Stimulated activated naive B cell treated with anti-CD40 and anti-IgM and Interleukin-4, amounts not matched to agents 10 μg/mL and 1 μg/mL and 100 μg/mL, for 72 hours (primary cell): ENCODE measurements at places on chromosomes 3 and 15.
A peak's percentile ranks its signal among the peaks of the same experiment; 100 is the strongest.

GRCh38 chr3:8775181-8775580 lies 5.8 kb upstream of the OXTR start:
- no peak for DNase-seq

- DNase-seq = peak; percentile 28
Observed at GRCh38 chr15:59313641-59314332, 58.9 kb downstream of the MYO1E start.

DNA sequence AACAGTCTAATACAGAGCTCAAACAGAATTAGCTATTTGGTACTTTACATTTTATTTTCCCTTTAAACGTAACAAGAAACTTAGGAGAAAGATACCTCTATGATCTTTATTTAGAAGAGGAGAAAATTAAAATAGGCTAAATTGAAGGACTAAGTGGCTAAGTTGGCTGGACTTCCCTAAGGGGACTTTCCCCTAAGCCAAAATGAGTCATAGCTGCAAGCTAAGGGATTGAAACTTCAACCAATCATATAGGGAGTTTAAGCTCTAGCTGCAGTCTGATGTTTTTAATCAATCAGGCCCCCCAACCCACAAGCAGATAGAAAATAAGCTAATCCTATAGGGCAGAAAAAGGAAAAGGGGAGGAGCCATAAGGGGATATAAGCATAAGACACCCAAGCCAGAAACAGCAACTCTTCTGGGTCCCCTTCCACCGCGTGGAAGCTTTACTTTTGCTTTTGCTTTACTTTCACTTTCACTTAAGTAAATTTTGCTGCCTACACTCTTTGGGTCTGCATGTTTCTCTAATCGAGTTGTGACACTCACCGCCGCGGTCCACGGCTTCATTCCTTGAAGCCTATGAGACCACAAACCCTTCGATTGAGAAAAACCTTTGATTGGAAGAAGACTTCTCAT lies 1108.5 kb upstream of the EPHA6 start:
- peak; percentile 0 for DNase-seq

DNA sequence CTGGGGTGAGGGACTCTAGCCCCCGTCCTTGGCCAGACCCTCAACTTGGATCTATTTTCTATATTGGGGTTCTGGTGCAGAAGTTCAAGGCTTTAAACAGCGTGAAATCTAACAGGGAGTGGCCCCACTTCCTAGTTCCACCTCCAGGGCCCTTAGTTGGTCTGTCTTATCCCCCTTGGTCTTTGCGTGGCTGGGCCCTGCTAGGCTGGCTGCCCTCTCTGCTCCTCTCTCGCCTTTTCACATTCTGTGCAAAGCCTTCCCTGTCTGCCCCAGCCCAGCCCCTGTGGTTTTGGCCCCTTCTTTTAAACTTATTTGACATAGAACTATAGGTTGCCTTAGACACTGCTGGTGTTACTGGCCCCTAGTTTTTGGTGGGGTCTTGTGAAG lies 5.6 kb downstream of the PPCDC start:
- DNase-seq = no peak

GRCh38 chr3:111173906-111174305 lies 102.3 kb downstream of the NECTIN3 start:
- no peak for DNase-seq

DNA sequence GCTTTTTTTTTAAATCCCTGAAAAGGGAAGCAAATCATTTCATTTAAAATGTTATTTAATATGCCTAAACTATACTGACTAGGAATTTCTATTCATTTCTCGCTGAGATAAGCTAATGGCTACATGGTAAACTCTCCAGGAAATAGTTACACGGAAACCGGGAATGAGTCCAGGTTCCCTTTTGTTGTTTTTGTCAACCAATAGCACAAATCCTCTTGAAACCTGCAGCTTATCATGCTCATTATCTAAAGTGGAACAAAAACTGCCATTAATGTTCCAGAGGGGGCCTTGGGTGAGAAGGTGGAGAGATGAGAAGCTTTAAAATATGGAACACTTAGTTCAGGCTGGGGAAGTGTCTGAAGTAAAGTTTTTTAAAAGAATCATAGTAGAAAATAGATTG lies 113.5 kb upstream of the ALCAM start:
- no peak for DNase-seq

- DNase-seq = no peak
Observed at GRCh38 chr3:31531452-31531991, 1.2 kb upstream of the STT3B start.

- DNase-seq = no peak
Observed at GRCh38 chr3:37899101-37899707, 37.5 kb downstream of the CTDSPL start.

GRCh38 chr3:58231666-58232065 lies 5.9 kb upstream of the ABHD6 start:
- DNase-seq = no peak

- no peak for DNase-seq
Observed at GRCh38 chr15:95469496-95470000, 861.0 kb upstream of the NR2F2 start.

- no peak for DNase-seq
Observed at GRCh38 chr15:92864127-92864814, 35.9 kb upstream of the CHD2 start.

DNA sequence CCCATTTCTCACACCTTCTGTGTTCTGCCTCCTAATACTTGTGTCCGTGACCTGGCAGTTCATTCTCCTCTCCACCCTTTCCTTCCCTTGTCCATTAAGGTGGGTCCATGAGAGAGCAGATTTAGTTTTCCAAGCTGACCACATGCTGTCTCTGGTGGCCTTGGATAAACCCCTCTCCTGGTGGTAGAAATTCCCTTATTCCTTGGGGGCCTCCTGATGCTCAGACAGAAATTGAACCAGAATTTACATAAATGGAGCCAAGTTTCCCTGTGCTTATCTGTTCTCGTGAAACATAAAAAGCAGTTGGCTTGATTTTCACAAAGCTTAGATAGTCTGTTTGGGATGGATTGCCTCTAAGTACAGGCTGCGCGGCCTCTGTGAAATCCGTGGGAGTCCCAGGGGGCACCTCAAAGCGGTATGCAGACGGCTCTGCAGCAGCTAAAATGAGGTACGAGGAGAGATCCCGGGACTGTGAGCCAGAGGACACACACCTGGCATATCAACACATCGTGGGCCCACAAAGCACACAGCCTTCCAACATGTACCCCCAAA lies 101.0 kb upstream of the NMNAT3 start:
- DNase-seq = no peak

- no peak for DNase-seq
Observed at GRCh38 chr15:25089577-25089976, 134.8 kb downstream of the SNRPN start.

DNA sequence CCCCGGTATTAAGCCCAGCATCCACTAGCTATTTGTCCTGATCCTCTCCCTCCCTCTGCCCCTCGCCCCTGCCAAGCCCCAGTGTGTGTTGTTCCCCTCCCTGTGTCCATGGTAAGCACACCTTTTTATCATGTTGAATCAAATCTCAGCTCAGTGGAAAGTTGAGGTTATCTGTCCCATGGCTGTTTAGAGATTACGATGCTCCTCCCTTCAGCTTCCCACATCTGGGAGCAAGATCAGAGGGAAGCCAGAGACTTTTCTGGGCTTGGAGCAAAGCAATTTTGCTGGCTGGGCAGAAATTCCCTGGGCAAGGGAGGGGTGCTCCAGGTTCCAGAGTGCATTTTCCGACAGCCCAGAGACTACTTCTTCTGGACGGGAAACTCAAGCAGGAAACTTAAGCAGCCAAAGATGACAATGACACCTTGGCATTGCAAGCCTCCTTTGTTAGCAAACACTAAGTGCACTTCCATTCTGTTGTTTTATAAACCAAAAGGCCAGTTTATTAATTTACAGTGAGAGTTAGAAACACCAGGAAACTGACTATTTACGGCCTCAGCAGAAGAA lies 104.5 kb downstream of the MESD start:
- no peak for DNase-seq

GRCh38 chr3:122947196-122947595 lies 80.4 kb downstream of the SEMA5B start:
- no peak for DNase-seq

GRCh38 chr15:65847989-65848388 lies 21.3 kb upstream of the RAB11A start:
- no peak for DNase-seq

- no peak for DNase-seq
Observed at GRCh38 chr3:48931944-48932580, 13.4 kb downstream of the ARIH2 start.

GRCh38 chr3:155727836-155728235 lies 17.0 kb downstream of the PLCH1 start:
- no peak for DNase-seq

DNA sequence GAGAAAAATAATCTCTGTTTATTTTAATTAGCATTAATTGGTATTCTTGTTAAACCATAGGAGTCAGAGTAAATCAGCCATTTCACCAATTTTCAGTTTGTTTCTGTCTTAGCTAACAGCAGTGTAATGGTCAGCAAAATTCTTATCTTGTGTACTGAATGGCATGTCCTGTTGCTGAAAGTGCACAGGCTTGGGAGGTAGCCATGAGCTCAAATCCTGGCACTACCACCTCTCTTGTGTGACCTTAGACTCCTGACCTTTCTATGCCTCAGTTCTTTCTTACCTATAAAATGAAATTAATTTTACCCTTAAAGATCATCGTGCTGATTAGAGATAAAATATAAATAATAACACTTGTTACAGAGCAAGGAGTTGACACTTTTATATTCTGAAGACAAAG lies 35.8 kb downstream of the MLH1 start:
- DNase-seq = no peak

GRCh38 chr3:122930063-122930997 lies 97.2 kb downstream of the SEMA5B start:
- DNase-seq = no peak

DNA sequence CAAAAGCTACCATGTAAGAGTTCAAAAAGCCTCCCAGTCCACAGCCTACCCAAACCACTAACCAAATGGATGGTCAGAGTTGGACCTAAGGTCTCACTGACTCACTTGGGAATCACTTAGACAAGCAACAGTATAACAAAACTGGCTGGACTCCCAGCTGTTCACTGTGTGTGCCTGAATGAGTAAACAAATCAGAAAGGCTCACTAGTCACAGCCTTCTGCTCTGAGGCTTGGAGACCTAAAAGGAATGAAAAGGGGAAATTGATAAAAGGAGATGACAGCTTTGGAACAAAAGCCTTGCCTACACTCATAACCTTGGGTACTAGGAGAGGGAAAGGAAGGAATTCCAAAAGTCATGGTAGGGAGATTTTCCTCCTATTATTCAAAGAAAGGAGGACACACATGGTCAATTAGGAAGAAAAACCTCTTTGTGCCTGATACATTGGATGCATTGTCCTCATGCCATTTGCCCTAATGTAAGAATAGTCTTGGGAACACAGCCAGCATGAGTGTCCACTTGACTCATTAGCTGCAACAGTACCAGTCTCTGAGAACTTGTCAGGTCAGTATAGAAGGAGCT lies 92.3 kb downstream of the FRMD5 start:
- DNase-seq = no peak

- no peak for DNase-seq
Observed at GRCh38 chr3:17258823-17259436, 374.2 kb downstream of the PLCL2 start.

DNA sequence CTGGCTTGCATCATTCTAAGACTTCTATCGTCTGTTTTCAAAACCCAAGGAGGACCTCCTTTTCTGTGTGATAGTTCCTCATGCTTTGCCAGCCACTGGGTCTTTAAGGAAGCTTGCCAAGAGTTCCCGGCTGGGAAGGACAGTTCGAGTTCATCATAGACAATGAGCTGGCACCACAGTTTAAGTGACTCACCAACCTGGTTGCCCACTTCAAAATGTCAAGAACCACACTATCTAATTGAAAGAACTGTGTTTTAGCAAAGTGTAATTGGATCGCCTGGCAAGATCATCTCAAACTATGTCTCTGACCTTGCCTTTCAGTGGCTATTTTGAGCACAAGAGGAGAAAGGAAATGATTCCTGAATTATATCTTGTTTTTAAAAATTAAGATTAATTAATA lies 27.9 kb downstream of the SOX2 start:
- DNase-seq = no peak

- no peak for DNase-seq
Observed at GRCh38 chr3:29285471-29286071, 4.7 kb downstream of the RBMS3 start.

DNA sequence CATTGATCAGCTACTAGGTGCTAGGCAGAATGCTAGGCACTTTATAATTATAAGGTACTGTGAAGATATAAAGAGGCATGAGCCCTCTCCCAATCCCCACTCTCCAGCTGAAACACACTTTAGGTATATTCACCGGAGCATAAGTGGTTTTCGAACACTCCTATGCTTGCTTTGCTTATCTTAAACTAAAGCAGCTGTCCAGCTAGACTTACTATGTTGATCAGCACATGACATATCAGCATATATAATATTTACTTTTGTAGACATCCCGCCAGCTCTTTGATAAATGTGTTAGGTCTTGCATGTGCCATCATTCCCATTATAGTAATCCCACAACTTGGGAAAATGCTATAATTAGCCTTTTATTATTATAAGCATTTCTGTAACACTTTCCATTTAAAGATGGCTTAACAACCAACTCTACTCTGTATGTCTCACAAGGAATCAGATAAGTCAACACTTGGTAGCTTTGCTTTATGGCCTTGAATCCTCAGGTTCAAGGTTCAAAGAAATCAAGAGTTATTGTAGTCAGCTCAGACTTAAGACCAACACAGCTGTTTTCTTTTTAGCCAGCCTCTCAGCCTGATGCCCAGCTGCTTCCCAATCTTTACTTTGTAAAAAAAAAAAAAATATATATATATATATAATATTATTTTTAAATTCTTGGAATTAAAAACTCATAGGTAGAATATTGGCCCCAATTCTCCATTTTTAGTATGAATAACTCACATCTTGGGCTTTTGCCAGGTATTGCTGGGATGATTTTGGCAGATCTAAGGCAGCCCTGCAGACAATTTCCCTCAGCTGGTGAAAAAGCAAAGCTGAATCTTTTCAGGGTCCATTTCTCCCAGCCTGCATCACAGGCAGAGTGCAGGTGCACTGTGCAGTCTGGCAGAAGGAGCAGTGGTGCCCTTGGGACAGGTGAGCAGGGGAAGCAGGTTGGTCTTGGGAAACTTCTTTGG lies 104.2 kb downstream of the THRB start:
- no peak for DNase-seq

GRCh38 chr15:55860468-55860867 lies 117.5 kb upstream of the PRTG start:
- DNase-seq = no peak

DNA sequence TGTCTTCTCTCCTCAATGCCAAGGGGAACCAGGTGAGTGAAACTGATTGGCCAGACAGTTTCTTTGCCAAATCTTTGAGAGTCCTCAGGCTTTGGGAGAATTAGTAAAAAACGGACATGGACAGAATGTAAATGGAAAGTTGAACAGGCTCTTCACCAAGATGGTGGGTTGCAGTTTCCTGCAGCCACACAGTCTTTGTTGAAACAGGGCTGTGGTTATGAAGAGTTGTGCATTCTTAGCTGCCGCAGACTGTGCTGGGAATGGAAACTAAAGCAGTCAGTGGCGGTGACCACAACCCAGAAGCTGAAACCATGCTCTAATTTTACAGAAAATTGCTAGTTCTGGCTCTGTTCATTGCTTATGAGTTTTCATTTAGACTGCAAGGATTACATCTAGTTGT lies 42.1 kb upstream of the TASOR start:
- no peak for DNase-seq
